ENCODE measurements at places on chromosomes 16 and 17. TPM values are rescaled to one million over a fixed set of nuclear protein-coding genes. Genes with fewer than 3 reads are reported as not detected.

Gene FKBP10
- 36.7 TPM for total RNA-seq

Gene PYCARD
- total RNA-seq = 13.2 TPM

Gene SULT1A4
- 3.9 TPM for total RNA-seq

Gene HSPB9
- total RNA-seq = not detected

Gene CD300E
- 0.75 TPM for total RNA-seq

Gene ZNF205
- total RNA-seq = 10.1 TPM

Gene OR4D1
- total RNA-seq = not detected

Gene NAGS
- 4.0 TPM for total RNA-seq

Gene KRT222
- total RNA-seq = 1.4 TPM

Gene TM4SF5
- not detected for total RNA-seq

Gene KRTAP2-1
- total RNA-seq = not detected

Gene SOCS1
- 5.5 TPM for total RNA-seq

Gene DOC2A
- total RNA-seq = 0.59 TPM

Gene BLMH
- total RNA-seq = 14.6 TPM

Gene NPIPB13
- 5.3 TPM for total RNA-seq

Gene PYY
- total RNA-seq = not detected

Gene TMEM235
- not detected for total RNA-seq

Gene MYH1
- total RNA-seq = 0.25 TPM

Gene NXN
- total RNA-seq = 19.3 TPM

Gene PITPNM3
- 2.3 TPM for total RNA-seq

Gene COX6A2
- total RNA-seq = 1,093 TPM

Gene TP53TG3
- total RNA-seq = not detected

Gene HSD17B2
- not detected for total RNA-seq

Gene GGT6
- total RNA-seq = not detected

Gene TAF1C
- 27.5 TPM for total RNA-seq

Gene UTS2R
- total RNA-seq = 4.7 TPM

Gene OTOA
- not detected for total RNA-seq

Gene TP53TG3C
- not detected for total RNA-seq

Gene C17orf58
- 6.8 TPM for total RNA-seq
